Gastrocnemius medialis (tissue), 4 donors: ENCODE measurements at places on chromosomes 2 and 18. TPM values are rescaled to one million over a fixed set of nuclear protein-coding genes. Genes with fewer than 3 reads are reported as not detected.

GRCh38 chr2:195498176-195498575 lies 158.8 kb upstream of the SLC39A10 start:
- DNase-seq: no peak

GRCh38 chr2:223549215-223549614 lies 52.9 kb downstream of the SCG2 start:
- DNase-seq: no peak

DNA sequence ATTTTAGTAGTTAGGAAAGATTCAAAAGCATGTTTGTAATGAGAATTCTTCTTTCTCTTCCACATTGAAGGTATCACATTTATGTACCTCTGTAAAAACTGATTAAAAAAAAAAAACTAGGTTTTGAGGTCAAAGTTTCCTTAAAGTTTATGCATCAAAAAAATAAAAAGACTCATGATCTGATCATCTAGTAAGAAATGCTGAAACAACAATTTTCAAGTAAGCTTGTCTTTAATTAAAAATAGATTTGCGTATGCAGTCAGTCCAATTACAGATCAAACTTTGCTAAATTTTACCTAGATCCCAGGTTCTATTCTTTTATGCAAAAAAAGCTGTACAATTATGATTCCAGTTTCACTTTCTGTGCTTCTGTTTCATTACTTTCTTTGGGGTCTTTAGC lies 409.0 kb downstream of the XIRP2 start:
- DNase-seq: no peak

- no peak for DNase-seq
Measured at GRCh38 chr2:11933854-11934253, 187.4 kb downstream of the LPIN1 start.

DNA sequence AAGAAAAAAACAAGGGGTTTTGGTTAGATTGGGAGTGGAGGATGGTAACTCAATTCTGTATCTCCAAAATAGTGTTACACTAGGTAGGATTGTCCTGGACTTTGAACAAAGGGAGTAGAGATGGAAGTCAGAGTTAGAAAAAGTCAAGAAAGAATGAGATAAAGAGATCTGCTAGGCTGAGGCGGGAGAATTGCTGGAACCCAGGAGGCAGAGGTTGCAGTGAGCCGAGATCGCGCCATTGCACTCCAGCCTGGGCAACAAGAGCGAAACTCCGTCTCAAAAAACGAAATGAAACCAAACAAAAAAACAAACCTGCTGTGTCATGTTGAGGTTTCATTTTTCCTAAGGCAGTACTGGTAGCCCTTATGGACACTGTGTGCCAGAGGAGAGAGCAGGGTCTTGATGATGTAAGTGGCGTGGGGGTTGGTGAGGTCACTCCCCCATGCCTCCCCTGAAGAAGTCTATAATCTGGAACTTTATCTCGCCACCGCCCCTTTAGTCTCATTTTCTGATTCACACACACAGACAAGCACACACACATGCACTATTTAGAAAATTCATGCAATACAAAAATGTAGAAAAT lies 10.5 kb downstream of the DRC1 start:
- no peak for DNase-seq

- DNase-seq: peak; percentile 95
Measured at GRCh38 chr2:45009303-45009927, at the start of gene SIX2. Gene SIX2, minus strand, starts transcription at chr2:45009452. Its CDS starts 342 bp downstream, at chr2:45009110.

DNA sequence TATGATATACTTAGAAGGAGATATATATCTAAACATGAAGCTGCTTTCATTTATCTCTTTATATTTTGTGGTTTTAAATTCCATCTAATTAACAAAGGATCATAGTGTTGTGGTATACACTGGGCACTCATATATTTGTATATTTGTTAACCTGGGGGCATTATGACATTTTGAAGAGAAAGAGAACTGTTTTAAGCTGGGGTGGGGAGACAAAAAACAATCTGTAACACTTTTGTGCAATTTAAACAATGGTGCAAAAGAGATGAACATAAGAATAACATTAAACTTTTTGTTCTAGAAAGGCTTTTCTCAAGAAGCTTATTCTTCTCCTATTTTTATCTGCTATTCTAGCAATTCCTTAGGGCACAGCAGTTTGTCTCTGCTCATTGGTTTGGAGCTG lies 842.0 kb upstream of the CDH2 start:
- no peak for DNase-seq

- DNase-seq: peak; percentile 39
Measured at GRCh38 chr2:37323781-37324535, 675 bp downstream of the PRKD3 start.

DNA sequence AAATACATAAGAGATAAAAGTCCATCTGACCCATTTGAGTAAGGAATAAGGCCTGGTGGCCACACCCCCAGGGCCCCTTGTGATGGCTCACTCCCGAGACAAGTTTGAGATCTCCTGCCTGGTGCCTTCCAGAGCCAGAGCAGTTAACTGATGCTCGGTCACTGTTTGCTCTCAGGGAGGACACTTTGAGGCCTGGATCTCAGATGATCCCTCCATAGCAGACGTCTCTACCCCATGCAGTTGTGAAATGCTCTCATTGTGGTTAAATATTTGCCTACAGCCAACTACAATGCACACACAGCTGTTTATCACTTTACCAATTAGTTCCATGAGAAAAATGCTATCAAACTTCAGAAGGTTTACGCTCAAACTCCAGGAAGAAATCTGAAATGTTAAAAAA lies 12.3 kb downstream of the GYPC start:
- no peak for DNase-seq

DNA sequence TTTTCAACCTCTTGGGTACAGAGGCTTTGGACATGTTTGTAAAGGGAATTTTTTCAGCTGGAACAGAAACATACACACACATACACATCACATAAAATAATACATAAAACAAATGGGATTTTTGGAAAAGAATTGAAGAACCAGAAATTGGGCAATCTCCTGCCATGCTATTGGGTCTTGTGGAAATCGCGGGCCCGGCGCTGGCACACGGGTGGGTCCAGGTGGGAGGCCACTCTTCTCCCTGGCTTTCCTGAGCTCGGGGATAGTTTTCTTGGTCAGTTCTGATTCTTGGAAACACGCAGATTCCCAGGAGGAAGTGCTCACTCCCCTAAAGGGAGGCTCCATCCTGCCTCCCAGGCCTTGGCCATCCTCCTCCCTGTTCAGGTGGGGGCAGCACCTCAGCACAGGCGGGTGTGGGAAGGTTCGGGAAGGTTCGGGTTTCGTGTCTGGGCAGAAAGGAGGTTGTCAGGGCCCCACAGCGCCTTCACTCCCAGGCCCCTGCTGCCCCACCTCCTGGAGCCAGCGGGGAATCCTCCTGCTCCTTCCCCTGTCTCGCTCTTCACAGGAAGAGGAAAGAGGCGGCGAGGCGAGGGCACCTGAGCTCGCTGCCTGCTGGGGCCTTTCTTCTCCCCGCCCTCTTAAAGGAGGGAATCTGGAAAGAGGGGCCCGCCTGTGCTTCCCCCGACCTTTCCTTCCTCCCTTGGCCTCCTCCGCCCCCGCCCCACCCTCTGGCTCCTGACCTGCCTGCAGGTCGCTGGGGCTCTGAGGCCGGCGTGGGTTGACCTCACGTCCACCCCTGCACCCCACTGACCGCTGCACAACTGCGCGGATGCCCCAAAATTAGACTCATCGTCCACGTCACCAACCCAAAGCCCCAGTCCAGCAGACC lies 97.8 kb upstream of the PXDN start:
- no peak for DNase-seq

DNA sequence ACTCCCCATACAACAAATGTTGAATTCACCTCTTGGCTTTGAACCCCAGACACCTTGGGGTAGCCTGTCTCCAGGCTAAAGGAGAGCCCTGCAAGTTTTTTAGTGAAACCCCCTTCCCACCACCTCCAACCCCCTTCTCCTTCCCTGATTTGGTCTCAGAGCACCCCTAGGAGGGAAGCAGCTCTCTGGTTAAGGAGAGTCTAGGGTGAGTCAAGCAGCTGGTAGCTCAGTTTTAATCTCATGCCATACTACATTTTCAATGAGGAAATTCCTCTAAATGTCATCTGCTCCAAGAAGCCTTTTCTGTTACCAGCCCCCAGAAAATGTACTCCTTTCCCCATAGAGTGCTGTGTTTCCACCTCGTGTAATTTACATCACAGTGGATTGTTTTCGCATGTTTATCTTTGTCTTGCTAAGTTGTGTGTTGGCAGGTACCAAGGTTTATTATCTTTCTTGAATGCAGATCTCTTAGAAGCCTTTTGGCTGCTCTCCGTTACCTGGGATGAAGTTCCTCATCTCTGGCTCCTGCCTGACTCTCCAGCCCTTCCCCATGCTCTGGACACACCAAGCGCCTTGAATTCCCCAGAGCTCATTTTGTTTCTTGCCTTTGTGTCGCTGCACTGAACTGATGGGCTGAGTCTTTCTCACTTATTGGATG lies 82.2 kb downstream of the ASAP2 start:
- DNase-seq: no peak

- no peak for DNase-seq
Measured at GRCh38 chr18:3332376-3332775, 70.4 kb downstream of the MYL12B start.

GRCh38 chr2:137525132-137525531 lies 439.1 kb upstream of the HNMT start:
- DNase-seq: no peak

- DNase-seq: no peak
Measured at GRCh38 chr18:77173275-77174030, 40.9 kb upstream of the MBP start.

DNA sequence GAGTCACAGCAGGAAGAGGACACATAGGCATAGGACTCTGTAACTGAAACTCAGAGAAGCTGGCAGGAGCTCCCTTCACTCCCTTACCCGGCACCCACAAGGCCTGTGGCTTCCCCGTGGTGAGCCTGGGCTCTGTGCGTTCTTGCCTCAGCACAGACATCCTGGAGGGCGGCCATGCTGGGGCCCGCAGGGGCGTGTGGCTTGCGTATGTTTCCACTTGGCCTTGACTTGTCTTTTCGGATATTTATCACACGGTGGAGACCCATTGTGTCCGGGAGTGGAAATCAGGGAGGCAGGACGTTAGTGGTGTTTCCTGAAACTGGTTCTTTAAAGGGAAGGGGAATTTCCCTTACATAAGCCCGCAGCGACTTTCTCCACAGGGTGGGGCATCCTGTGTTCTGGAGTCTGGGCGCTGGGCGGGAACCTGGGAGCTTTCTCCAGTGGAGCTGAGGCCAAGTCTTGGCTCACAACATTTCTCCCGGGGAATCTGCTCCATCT lies 49.9 kb upstream of the EML6 start:
- DNase-seq: peak; percentile 75

DNA sequence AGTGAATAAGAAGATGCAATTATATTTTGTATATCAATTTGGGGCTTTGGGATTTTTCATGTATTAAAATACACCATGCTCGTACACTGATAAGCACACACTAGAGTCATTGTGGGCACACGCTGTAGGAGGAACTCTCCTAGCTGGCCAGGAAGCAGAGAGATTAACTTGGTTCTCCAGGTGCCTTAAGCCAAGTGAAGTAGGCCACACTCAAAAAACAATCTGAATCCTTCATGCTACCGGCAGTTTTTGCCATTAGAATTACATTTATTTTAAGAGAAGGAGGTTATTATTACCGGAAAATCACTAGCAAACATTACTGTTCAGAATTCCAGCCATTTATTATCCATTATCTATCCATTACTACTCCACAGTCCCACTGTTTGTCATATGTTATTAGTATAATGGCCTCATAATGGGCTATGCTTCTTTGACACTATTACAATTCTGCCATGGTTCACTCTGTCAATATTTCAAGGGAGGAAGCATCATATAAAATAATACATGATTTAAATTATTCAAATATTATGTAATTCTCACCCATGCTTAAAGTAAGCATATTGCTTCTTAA lies 214.4 kb downstream of the L3MBTL4 start:
- no peak for DNase-seq

DNA sequence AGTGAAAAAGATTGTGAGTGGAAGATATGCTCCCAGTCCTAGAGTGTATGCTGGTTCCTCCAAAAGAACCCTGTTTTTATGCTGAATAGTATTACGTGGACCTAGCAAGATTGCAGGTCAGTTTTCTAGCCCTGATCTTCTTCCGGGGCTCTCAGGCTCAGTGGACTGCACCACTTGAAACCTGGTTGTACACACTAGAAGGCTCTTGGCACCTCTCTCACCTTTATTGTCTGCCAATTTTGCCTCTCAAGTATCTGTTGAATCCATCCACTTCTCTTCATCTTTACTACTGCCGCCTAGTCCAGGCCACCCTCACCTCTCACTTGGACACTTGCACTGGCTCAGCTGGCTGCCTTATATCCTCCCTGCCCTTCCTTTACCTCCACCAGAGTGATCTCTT lies 16.8 kb downstream of the TTC39C start:
- no peak for DNase-seq

GRCh38 chr18:50190926-50191325 lies 4.0 kb downstream of the MYO5B start:
- no peak for DNase-seq

- DNase-seq: no peak
Measured at GRCh38 chr2:32632089-32632488, 4.2 kb downstream of the TTC27 start.

DNA sequence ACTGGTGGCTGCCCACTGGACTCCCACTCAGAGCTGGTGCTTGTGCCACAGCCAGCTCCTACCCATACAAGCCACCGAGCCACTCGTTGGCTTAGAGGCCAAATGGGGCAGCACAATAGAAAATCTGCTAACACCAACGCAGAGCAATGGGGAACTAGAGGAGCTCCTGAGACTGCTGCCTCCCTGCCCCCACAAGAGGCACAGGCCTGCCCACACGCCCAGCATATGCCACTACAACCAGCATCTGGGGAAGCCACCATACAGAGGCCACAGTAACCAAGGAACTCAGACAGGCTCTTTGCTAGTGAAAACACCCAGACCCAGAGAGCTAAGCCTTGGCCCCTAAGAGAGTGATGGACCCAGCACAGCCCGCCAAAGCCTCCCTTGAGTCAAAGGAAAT lies 231.2 kb upstream of the RAB6C start:
- no peak for DNase-seq

DNA sequence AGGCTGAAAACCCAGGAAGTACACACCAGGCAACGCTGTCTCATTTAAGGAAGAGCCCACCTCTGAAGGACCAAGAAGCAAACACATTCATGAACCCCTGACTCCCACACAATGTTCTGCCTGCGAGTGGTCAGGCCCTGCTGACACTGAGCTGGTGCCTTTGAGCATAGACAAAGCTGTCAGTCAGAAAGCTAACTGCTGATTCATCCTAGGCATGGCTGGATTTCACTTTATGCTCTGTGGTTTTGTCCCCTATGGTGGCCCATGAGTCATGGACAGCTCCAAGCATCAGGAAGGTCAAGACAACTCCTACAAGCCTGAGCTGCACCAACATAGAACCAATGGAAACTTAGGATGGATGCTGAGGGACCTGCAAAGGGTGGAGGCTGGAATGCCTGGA lies 78.9 kb downstream of the UXS1 start:
- peak; percentile 27 for DNase-seq

GRCh38 chr2:4356541-4356940 lies 653.2 kb downstream of the DCDC2C start:
- DNase-seq: no peak

Gene OR6B2
- not detected for total RNA-seq

Gene KCNJ13
- not detected for total RNA-seq

Gene AMER3
- total RNA-seq: not detected

Gene ZNF2
- total RNA-seq: 3.6 TPM

Gene ANKRD29
- total RNA-seq: 1.0 TPM

Gene POTEC
- total RNA-seq: not detected

Gene QPCT
- 1.5 TPM for total RNA-seq

Gene CCDC85A
- total RNA-seq: 6.5 TPM

Gene MROH2A
- not detected for total RNA-seq

Gene MOGAT1
- not detected for total RNA-seq

Gene GALNT13
- not detected for total RNA-seq
